ENCODE measurements at places on chromosomes 4 and X.

DNA sequence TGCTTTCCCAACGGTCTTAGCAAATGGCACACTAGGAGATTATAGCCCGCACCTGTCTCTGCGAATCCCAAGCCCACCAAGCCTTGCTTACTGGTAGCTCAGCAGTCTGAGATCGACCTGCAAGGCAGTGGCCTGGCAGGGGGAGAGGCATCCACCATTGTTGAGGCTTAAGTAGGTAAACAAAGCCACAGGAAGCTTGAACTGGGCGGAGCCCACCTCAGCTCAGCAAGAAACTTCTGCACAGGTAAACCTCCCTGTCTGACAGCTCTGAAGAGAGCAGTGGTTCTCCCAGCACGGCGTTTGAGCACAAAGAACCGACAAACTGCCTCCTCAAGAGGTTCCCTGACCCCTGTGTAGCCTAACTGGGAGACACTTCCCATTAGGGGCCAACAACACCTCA lies 42.8 kb downstream of the BRWD3 start:
- no peak for DNase-seq

DNA sequence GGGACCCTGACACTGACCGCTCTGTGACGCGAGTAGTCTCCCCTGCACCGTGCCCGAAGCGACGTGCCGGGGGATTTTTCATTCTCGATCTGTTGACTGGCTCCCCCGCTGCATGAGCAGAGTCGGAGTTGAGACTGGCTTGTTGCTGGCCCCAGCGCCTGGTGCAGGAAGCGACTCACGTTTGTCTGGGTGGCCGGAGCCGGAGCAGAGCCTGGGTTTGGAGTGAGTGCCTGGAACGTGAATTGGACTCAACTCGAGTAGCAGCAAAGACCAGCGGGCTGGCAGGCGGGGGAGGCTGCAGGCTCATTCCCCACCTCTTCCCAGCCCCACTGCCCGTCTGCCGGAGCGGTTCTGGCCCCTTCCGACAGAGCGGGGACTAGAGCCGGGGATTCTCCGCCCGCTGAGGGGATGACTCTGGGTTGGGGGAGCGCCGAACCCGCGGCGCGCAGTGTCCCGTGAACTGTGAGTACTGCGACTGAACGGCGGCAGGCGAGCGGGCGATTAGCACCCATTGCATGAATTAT lies 554 bp downstream of the PCDH7 start:
- no peak for DNase-seq

GRCh38 chrX:72470532-72471223 lies 102.0 kb downstream of the HDAC8 start:
- DNase-seq = no peak

DNA sequence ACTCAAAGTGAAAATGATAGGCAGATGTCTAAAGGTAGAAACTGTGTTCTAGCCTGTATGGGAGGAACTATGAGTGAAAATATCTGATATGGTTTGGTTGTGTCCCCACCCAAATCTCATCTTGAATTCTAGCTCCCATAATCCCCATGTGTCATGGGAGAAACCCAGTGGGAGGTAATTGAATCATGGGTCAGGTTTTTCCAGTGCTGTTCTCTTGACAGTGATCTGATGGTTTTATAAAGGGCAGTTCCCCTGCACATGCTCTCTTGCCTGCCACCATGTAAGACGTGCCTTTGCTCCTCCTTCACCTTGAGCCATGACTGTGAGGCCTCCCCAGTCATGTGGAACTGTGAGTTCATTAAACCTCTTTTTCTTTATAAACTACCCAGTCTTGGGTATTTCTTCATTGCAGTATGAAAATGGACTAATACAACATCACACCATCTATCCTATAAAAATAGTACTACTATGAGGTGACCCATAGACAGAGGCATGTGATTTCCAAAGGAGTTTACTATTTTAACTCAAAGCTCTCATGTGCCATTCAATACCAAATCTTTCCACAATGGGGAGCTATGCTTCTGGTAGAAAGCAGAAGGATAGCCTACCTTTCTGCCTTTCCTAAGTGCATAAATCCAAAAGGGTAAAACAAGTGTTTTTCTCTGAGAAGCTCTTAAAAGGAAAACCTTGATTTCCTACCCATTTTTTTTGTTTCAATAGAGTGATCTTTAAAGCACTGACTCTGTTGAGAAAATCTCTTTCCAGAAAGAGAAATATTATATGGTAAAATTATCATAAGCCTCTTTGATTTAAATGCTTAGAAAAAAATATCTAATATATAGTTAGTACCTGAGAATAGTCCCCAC lies 38.8 kb downstream of the SEC31A start:
- no peak for DNase-seq

GRCh38 chrX:134502686-134503085 lies 42.7 kb downstream of the HPRT1 start:
- DNase-seq = no peak

GRCh38 chrX:148417934-148418333 lies 82.5 kb upstream of the AFF2 start:
- DNase-seq = no peak

DNA sequence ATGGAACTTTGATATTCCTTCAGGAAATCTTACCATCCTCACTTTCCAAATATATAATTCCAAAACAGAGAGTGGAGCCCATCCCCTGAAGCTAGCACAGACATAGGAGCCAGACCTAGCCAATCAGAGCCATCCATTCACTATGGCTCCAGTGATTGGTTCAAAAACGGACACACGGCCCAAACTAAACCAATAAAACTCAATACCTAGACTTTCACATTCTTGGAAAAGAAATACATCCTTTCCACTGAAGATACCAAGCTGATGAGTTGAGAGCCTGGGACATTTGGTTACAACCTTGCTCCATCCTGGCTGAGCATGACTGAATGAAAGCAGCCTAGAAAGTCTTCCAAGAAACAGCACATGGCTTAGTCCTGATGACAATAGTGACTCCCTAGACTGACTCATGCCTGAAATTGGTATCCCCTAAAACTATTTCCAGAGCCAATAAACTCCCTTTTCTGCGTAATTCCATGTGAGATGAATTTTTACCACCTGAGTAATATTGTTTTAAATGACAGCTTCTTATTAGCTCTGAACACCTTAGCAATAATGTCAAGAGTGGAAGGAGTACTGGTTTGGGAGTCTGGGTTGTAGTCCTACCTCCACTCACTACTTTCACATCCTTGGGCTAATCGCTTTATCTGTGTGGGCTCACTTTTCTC lies 189.6 kb upstream of the LNX1 start:
- no peak for DNase-seq

- no peak for DNase-seq
Observed at GRCh38 chr4:184897895-184898294, 72.1 kb upstream of the ACSL1 start.

GRCh38 chr4:19910861-19911525 lies 340.7 kb upstream of the SLIT2 start:
- no peak for DNase-seq

GRCh38 chrX:150200820-150201287 lies 162.3 kb upstream of the MAMLD1 start:
- peak; percentile 37 for DNase-seq

- no peak for DNase-seq
Observed at GRCh38 chrX:130415201-130415600, 13.4 kb downstream of the RBMX2 start.

GRCh38 chrX:276581-277201 lies 4.5 kb upstream of the PLCXD1 start:
- no peak for DNase-seq

DNA sequence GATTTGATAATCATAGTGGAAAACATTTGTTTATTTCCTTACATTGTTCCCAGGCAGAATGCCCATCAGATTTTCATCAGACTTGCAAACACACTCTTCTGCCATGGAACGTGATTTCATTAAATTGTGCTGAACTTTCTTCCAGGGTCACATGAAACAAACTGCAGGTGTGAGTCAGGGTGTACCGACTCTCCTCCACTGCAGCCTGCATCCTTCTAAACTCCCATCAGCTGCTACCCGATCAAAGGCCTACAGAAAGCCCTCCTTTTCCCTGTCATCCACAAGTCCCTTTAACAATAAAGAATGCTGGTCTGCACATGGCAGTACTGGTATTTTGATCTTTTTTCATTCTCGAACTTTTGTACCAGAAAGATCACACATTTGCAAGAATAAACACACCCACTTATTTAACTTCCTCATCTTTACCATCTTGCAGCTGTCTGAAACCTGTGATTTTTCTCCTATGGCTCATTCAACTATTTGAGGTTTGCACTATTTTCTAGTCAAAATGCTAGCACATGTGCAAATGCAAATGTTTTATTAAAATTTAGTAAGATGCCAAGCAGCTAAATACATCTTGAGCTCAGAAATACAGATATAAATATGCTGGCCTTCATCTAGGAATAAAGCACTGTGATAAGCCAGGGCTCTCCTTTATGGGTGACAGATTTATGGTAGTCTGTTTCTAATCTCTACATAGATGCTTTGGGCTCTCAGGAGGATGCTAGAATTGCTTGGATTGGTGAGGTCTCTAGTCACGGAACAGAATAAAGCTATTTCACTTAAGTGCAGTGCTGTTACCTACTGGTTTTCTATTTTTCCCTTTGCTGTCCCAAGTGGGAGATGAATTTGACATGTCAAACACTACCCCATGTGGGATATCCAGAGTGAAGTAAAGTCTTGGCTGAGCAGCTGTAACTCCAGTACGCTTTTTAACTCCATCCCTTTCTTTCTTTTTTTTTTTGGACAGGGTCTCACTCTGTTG lies 25.8 kb upstream of the ARHGAP24 start:
- no peak for DNase-seq

GRCh38 chr4:150297861-150298474 lies 219.7 kb downstream of the DCLK2 start:
- peak; percentile 1 for DNase-seq

GRCh38 chr4:166994686-166995085 lies 239.6 kb downstream of the SPOCK3 start:
- no peak for DNase-seq

- no peak for DNase-seq
Observed at GRCh38 chr4:154722262-154722661, 21.5 kb upstream of the LRAT start.

- DNase-seq = no peak
Observed at GRCh38 chr4:168667376-168667775, 170.5 kb downstream of the PALLD start.

DNA sequence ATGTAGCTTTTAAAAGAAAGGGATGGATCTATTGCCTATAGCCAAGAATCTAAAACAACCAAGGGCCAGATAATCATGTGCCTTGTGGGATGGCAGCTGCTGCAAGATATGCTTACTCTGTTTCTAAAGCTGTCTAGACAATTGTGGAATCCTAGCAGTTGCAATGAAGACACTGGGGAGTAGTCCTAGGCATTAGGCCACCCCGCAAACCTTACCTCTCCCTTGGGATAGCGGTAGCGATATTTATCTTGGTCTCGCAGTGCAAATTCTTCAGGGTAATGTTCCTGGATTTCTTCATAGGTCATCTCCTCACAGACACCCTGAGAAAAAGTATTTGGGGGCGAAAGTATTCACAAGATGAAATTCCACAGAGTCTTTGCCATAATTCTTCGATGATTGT lies 24.6 kb downstream of the TRO start:
- DNase-seq = no peak

GRCh38 chr4:148222991-148223660 lies 219.1 kb downstream of the NR3C2 start:
- no peak for DNase-seq

GRCh38 chr4:153283260-153283659 lies 61.2 kb upstream of the MND1 start:
- DNase-seq = no peak

- DNase-seq = no peak
Observed at GRCh38 chr4:99693140-99693539, 35.5 kb upstream of the C4orf54 start.
